ENCODE measurements at places on chromosomes 7 and 10. TPM values are rescaled to one million over a fixed set of nuclear protein-coding genes. Genes with fewer than 3 reads are reported as not detected.

MBL2 gene
- total RNA-seq: not detected

RASA4 gene
- total RNA-seq: 13.1 TPM

GIMAP8 gene
- 16.7 TPM for total RNA-seq

JAKMIP3 gene
- total RNA-seq: not detected

GSTO2 gene
- total RNA-seq: 0.30 TPM

ASAH2 gene
- total RNA-seq: 0.64 TPM
